ENCODE measurements at places on chromosomes 7 and 10. TPM values are rescaled to one million over a fixed set of nuclear protein-coding genes. Genes with fewer than 3 reads are reported as not detected.

The IKZF1 gene
- 17.7 TPM for total RNA-seq

The CRPPA gene
- 3.3 TPM for total RNA-seq

The INPP5F gene
- total RNA-seq: 24.0 TPM

The ATP5MK gene
- total RNA-seq: 199 TPM

GRCh38 chr10:118873738-118874105 is 119.0 kb upstream of the CACUL1 start:
- no peak overlapping the region for H3K4me3 ChIP-seq
- no peak for DNase-seq
- H3K27me3 ChIP-seq: no peaks in the 10 kb centered on the region
- no peaks in the 10 kb centered on the region for H3K36me3 ChIP-seq
- peaks cover 27% of the 10 kb centered on the region for H3K4me1 ChIP-seq

DNA sequence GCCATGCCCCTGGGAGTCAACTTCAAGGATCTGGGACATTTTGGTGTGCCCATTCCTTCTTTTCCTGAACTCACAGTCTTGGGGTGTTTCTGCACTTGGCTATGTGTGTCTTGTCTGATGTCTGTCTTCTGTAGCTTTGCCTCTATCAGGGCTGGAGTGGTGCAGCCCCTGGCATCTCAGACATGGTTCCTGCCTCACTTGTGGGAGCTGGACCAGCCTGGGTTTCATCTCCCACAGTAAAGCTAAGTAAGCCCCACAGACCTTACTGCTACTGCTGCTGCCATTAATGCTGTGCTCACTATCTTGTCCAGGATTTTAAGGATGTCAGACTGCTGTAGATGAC is 59.0 kb downstream of the ADCYAP1R1 start:
- no peak overlapping the region for H3K4me3 ChIP-seq
- no peak overlapping the region for H3K27ac ChIP-seq
- H3K27me3 ChIP-seq: no peaks in the 10 kb centered on the region
- no peaks in the 10 kb centered on the region for H3K36me3 ChIP-seq
- no peaks in the 10 kb centered on the region for H3K4me1 ChIP-seq

- no peaks in the 10 kb centered on the region for H3K27me3 ChIP-seq
- no peak for DNase-seq
- no peak overlapping the region for H3K27ac ChIP-seq
- H3K4me3 ChIP-seq: no peak overlapping the region
- H3K4me1 ChIP-seq: no peaks in the 10 kb centered on the region
Observed at GRCh38 chr10:106198275-106198674, 966.2 kb downstream of the SORCS1 start.

GRCh38 chr7:131623154-131623553 is 66.7 kb upstream of the PODXL start:
- DNase-seq: no peak
- H3K27ac ChIP-seq: no peak overlapping the region
- H3K4me3 ChIP-seq: no peak overlapping the region
- peaks cover 9% of the 10 kb centered on the region for H3K4me1 ChIP-seq
- no peaks in the 10 kb centered on the region for H3K27me3 ChIP-seq
- no peaks in the 10 kb centered on the region for H3K36me3 ChIP-seq

- H3K27ac ChIP-seq: no peak overlapping the region
- H3K4me1 ChIP-seq: peaks cover 24% of the 10 kb centered on the region
- H3K27me3 ChIP-seq: no peaks in the 10 kb centered on the region
Observed at GRCh38 chr10:17835688-17836087, 26.5 kb downstream of the MRC1 start.

DNA sequence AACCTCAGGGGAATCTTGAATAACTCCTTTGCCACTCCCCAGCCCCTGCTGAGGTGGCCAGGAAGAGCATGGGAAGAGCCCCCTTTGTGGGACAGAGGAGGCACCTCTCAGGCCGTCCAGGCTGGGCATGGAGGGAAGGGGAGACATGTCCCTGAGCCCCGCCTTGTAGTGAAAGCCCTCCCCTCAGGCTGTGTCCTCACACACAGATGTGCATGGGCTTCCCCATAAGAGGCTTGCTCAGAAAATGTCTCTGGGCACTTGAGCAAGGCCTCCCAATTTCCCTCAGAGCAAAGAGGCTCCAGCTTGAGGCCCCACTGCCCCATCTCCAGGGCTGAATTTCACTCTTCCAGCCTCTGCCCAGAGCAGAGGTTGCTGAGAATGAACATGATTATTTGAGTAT is 3.8 kb downstream of the TMEM72 start:
- no peak overlapping the region for H3K4me3 ChIP-seq
- H3K27ac ChIP-seq: no peak overlapping the region
- no peaks in the 10 kb centered on the region for H3K36me3 ChIP-seq
- H3K4me1 ChIP-seq: peaks cover 14% of the 10 kb centered on the region
- no peaks in the 10 kb centered on the region for H3K27me3 ChIP-seq

GRCh38 chr7:69122953-69123352 is 475.3 kb upstream of the AUTS2 start:
- no peak for DNase-seq
- H3K27ac ChIP-seq: no peak overlapping the region
- H3K4me1 ChIP-seq: peaks cover 7% of the 10 kb centered on the region
- no peaks in the 10 kb centered on the region for H3K27me3 ChIP-seq
